ENCODE measurements at places on chromosomes 1 and 21.

GRCh38 chr1:36729716-36730510, 247.2 kb upstream of the CSF3R start:
- DNase-seq, result no peak

GRCh38 chr1:117676615-117677130, 70.8 kb downstream of the TENT5C start:
- DNase-seq, result no peak

GRCh38 chr1:173097001-173097400, 46.3 kb upstream of the TNFSF18 start:
- DNase-seq, result no peak

- no peak for DNase-seq
Measured at GRCh38 chr1:77661696-77662095, 20.8 kb downstream of the ZZZ3 start.

GRCh38 chr1:2546515-2547209, 9.5 kb upstream of the TNFRSF14 start:
- DNase-seq, result peak; percentile 76

- DNase-seq, result no peak
Measured at GRCh38 chr1:59236721-59237545, 60.0 kb upstream of the FGGY start.

DNA sequence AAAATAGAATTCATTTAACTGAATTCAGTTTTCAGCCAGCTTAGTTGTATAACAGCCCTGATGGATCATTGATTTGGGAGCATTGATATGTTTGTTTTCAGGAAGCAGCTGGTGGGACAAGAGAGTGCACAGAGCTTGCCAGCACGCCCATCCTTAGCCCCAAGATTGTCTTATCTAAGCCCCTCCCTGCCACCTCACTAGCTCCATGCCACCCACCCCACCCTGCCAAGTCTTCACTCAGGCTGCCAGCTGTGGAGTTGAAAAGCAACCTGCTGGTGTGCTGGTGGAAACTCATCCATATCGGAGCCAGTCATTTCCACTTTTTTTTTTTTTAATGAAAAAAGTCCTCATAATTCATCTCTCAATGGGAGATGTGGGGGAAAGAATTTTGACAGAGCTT, 11.8 kb downstream of the KIRREL1 start:
- DNase-seq, result no peak

Measured in activated CD4-positive, alpha-beta T cell treated with anti-CD3 and anti-CD28 coated beads, Interleukin-2, amount 50 U/mL, for 1 hour (primary cell).